ENCODE measurements at places on chromosomes 5 and 9. TPM values are rescaled to one million over a fixed set of nuclear protein-coding genes. Genes with fewer than 3 reads are reported as not detected.
A peak's percentile ranks its signal among the peaks of the same experiment; 100 is the strongest.

RNF183 gene
- 7.5 TPM for polyA plus RNA-seq

CCDC171 gene
- polyA plus RNA-seq: 4.9 TPM

SV2C gene
- 0.35 TPM for polyA plus RNA-seq

SMIM3 gene
- polyA plus RNA-seq: 22.9 TPM

FAM169A gene
- 21.9 TPM for polyA plus RNA-seq

FST gene
- 18.1 TPM for polyA plus RNA-seq

OR13C2 gene
- polyA plus RNA-seq: not detected

CCNO gene
- 7.9 TPM for polyA plus RNA-seq

OBP2B gene
- polyA plus RNA-seq: not detected

DMGDH gene
- 23.1 TPM for polyA plus RNA-seq

SLC6A3 gene
- polyA plus RNA-seq: 0.41 TPM

GIN1 gene
- polyA plus RNA-seq: 13.8 TPM

- DNase-seq: no peak
Measured at GRCh38 chr9:4096121-4096520, 203.7 kb downstream of the GLIS3 start.

GRCh38 chr5:160675988-160676387, 176.0 kb downstream of the ATP10B start:
- no peak for DNase-seq

DNA sequence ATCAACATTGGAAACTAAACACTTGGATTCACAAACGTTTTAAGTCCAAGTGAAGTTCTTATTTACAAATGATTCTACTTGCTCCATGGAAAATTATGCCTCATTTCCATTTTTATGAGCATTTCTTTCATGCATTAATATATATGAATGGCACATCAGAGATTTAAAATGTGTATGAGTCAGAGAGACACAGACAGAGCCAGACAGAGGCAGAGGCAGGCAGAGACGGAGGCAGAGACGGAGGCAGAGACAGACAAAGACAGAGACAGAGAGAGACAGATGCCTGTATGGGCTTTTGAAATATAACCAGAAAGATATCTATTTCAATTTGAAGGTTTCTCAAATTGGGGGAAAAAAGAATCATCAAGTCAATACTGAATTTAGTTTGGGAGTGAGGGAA, 649.0 kb downstream of the PTPRD start:
- DNase-seq: no peak

DNA sequence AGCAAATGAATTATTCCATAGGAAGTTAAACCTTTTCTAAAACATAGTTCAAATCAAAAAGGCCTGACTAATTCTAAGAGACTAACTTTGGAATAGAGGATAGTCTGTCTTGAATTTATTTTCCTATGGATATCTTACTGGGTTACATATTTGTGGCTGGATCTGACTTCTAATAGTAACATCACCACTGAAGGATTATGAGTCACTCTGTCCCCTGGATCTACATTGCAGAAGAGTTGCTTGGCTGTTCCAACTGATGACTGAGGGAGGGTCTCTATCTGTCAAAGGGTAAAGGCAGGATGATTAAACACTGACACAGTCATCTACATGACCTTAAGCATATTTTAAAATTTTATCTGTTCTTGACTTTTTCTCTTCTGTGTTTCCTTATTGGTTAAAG, 119.6 kb upstream of the FST start:
- DNase-seq: no peak

GRCh38 chr5:154312576-154312975, 122.0 kb downstream of the GALNT10 start:
- DNase-seq: no peak

DNA sequence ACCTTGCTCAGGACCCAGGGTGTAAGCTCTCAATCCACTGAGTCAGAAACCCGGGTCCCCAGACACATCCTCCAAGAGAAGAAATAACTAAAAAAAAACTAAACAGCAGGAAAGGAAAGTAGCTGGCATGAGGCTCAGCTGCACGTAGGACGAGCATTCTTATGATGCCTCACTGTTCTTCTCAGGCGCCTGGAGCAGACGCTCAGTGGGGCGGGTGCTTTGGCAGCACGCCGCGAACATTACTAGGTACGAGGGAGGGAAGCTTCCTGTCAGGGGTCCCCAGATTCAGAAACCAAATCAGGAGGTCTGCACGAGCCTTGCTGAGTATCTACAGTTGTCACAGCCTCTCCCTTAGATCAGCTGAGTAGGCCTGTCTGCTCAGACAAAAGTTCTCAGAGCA, 85.8 kb downstream of the SECISBP2 start:
- no peak for DNase-seq

GRCh38 chr9:91291866-91292265, 69.9 kb downstream of the AUH start:
- no peak for DNase-seq

GRCh38 chr9:12891588-12891987, 116.8 kb downstream of the LURAP1L start:
- DNase-seq: no peak

GRCh38 chr9:90999425-91000397, 198.1 kb downstream of the SYK start:
- DNase-seq: no peak

GRCh38 chr5:81825237-81825636, 74.3 kb upstream of the SSBP2 start:
- no peak for DNase-seq

- DNase-seq: no peak
Measured at GRCh38 chr5:37816331-37816730, 23.5 kb downstream of the GDNF start.

GRCh38 chr9:130698514-130698913, 4.9 kb downstream of the EXOSC2 start:
- DNase-seq: no peak

GRCh38 chr5:96661855-96662724, at the start of gene CAST:
Gene CAST, plus strand, starts transcription at chr5:96662376. Its CDS starts 47 bp downstream, at chr5:96662423.
- DNase-seq: no peak

GRCh38 chr5:141465351-141465750, 10.4 kb upstream of the PCDHGC3 start:
- no peak for DNase-seq

- no peak for DNase-seq
Measured at GRCh38 chr5:173321886-173322285, 6.3 kb downstream of the STC2 start.

GRCh38 chr5:80139466-80139972, 104.4 kb downstream of the THBS4 start:
- no peak for DNase-seq

GRCh38 chr9:135809166-135809565, 98.2 kb downstream of the CAMSAP1 start:
- DNase-seq: no peak

DNA sequence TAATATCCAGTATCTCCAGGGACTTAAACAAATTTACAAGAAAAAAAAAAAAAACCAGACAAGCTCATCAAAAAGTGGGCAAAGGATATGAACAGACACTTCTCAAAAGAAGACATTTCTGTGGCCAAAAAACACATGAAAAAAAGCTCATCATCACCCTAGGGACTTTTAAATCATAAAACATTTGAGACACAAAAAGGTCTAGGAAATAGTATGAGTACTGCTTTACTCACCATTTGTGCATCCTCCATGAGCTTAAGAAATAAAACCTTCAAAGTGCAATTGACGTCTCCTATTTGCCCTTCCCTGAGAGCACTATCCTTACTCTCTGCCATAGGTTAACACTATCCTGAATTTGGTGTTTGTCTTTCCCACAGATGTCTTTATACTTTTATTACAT, 193.7 kb upstream of the NREP start:
- DNase-seq: no peak

DNA sequence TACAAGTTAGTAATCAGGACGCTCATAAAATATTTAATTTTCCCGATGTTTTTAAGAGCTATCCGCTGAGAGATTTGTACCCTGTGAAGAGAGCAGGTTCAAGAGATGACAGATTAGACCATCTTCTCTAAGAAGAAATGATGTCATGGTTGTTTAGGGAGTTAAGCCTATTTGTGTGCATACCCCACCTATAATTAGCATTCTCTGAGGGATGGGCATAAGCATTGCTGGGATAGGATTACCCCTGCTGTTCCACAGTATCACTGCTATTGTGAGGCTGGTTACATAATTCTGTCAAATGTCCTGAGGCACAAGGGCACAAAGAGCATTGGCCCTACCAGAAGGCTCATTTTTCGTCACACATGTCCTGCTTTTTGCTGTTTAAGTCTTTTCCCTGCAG, 687.0 kb downstream of the CETN3 start:
- DNase-seq: no peak

DNA sequence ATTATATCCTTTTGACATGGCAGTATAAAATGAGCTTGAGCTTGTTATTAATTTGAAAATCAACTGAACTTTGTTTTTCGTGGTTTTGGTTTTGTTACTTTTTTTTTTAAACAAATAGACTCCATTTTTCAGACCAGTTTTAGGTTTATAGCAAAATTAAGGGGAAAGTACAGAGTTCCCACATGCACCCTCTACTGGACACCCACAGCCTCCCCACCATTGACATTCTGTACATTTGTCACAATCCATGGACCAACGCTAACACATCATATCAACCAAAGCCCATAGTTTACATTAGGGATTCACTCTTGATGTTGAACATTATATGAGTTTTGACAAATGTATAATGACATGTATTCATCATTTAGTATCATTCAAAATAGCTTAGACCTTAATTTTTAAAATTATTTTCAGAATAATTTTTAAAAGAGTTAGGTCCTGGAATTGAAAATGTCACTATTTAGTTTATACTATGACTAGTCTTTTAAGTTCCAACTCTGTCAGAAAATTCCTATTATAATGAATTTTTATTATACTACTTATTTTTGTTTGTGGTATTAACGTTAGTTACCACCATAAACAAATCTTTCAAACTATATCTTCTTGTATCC, 35.3 kb upstream of the JMY start:
- no peak for DNase-seq

- no peak for DNase-seq
Measured at GRCh38 chr5:78515670-78516069, 132.9 kb downstream of the LHFPL2 start.

DNA sequence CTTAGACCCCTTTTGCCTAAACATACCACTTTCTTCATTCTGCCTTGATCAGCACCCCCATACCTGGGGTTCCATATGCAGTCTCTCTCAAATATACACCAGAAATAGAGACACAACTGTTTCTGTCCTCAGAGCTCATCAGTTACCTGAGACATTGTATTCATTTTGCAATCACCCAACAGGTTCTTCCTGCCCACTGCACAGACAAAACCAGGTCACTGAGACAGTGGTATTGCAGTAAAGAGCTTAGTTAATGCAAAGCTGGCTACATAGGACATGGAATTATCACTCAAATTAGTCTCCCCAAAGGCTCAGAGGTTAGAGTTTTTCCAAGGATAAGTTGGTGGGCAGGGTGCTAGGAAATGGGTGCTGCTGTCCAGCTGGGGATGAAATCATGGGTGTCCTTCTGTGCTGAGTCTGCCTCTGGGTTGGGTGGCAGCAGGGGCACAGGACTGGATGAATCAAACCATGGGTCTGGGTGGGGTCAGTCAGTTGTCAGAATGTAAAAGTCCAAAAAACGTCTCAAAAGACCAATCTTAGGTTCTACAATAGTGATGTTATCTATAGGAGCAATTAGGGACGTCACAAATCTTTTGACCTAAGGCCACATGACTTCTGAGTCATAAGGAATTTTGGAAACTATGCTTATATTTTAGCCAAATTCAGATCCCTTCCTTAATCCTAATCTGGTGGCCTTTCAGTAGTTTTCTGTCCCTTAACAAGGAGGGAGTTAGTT, 41.0 kb downstream of the KCNV2 start:
- no peak for DNase-seq

GRCh38 chr5:61352180-61352579, 20.1 kb downstream of the ZSWIM6 start:
- no peak for DNase-seq

GRCh38 chr9:114434878-114435311, 47.1 kb upstream of the AKNA start:
- DNase-seq: peak; percentile 15

- no peak for DNase-seq
Measured at GRCh38 chr9:116594547-116594946, 92.6 kb upstream of the TRIM32 start.

- no peak for DNase-seq
Measured at GRCh38 chr5:61290791-61291210, 41.3 kb upstream of the ZSWIM6 start.

- no peak for DNase-seq
Measured at GRCh38 chr9:34163434-34163833, 15.4 kb upstream of the UBAP1 start.

GRCh38 chr5:17918373-17919104, 284.3 kb downstream of the TAF11L14 start:
- DNase-seq: no peak

DNA sequence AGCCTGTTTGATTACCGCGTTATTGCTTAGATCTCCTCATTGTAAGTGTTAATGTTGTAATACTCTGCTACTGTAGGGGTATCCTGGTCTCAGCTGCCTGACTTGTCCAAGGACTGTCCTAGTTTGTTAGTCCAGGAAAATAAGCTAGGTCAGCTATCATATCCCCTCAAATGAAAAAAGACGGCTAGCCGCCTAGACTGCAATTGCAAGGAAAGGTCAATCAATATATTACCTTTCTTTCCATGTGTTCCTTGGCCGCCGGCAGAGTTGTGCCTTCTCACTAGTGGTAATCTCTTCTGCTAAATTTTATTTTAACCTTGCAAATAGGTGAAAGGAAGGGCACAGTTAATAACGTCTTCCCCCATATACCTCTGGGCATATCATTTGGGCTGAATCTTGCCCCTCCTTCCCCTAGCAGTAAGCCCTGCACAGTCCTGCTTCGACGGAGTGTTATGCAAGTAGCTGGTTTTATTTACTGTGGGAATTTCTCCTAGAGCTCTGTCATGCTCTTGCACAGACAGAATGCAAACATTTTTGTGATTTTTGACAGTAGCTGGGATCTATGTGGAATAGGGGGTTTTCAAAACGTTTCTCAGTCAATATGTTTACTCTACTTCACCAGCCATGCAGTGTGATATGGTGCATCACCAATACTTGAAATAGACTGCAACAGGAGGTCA, 288.5 kb downstream of the MAST4 start:
- DNase-seq: no peak

GRCh38 chr5:21817668-21818369, 1035.3 kb downstream of the CDH12 start:
- no peak for DNase-seq

DNA sequence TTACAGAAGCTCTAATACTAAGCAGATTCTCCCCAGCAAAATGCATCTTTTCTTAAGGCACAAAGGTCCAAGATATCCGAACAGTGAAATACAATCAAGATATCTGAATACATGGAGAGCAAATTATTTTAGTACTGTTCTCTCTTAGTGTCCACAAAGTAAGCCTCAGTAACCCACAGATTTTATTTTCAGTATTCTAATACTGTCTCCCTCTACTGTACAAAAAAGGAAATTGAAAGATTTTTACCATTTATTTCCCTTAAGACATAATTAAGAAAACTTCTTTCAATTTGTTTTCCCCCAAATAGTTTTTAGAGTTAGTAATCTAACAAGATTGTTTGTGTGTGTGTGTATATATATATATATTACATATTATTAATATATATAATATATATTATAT, 24.7 kb upstream of the NOL6 start:
- no peak for DNase-seq

- DNase-seq: no peak
Measured at GRCh38 chr9:96655198-96655851, at the start of gene PRXL2C. Gene PRXL2C, minus strand, starts transcription at chr9:96655317. Its CDS starts 36 bp downstream, at chr9:96655281.

GRCh38 chr5:134590992-134591659, 41.5 kb downstream of the SAR1B start:
- no peak for DNase-seq

All from right renal pelvis (tissue), 4 donors.